ENCODE measurements at places on chromosomes 6 and 20.

DNA sequence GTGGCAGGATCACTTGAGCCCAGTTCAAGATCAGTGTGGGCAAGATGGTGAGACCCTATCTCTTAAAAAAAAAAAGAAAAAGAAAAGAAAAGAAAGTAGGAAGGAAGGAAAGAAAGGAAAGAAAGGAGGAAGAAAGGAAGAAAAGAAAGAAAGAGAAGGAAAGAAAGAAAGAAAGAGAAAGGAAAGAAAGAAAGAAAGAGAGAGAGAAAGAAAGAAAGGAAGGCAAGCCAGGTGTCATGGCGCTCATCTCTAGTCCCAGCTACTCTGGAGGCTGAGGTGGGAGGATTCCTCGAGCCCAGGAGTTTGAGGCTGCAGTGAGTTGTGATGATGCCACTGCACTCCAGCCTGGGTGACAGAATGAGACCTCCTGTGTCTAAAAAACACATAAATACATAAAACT, 11.5 kb upstream of the SRC start:
- no peak for DNase-seq

GRCh38 chr6:3798055-3798919, 46.8 kb upstream of the PXDC1 start:
- no peak for DNase-seq

DNA sequence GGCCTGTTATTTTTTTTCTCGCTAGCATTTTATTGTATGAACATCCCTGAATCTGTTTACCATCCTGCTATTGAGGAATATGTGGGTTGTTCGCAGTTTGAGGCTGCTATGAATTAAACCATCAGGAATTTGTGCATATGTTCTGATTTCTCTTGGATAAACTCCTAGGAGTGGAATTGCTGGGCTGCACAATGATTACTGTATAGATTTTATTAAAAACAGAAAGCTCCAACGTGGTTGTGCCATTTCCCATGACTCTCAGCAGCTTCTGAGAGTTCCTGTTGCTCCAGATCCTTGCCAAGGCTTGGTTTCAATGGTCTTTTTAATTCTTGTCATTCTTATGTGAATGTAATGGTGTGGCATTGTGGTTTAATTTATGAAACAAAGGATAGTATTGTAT, 75.1 kb downstream of the EDN3 start:
- DNase-seq = no peak

GRCh38 chr6:11017090-11017489, 27.0 kb downstream of the ELOVL2 start:
- DNase-seq = no peak

- no peak for DNase-seq
These were observed 143.8 kb downstream of the ERMARD start for GRCh38 chr6:169895000-169895759.

DNA sequence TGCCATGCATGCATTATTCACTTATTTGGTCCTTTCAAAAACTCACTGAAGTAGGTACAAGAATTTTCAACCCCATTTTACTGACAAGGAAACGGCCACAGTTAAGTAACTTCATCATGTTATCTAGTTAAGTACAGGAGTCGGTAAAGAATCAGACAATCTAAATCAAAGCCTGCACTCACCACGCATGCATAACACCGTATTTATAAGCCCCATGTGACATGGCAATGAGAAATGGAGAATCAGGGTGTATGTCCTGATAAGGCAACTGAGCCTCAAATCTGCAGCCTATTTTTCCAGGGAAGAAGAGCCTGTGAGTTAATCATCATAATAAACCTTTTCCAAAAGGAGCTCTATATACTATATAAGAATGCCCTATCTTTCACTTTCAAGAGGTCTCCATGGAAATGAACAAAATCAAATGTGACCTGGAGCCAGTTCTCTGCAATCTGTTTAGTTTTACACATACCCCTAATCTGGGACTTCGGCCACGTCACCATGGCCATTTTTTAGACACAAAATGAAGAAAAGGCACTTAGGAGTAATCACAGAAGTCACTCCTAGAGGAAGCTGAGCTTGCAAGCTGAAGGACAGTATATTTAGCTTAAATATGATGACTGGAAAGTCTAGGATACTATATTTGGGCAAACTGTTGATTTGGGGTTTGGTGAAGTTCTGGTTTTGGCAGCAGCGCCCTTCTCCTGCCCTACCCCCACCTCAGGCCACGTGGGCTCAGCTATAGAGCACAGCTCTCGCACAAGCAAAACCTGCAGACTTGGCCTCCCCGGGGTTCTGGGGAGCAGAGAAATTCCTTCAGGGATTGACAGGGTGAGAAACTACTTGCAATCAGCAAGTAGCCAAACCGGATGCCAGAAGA, 19.2 kb downstream of the TRAM2 start:
- DNase-seq = no peak

DNA sequence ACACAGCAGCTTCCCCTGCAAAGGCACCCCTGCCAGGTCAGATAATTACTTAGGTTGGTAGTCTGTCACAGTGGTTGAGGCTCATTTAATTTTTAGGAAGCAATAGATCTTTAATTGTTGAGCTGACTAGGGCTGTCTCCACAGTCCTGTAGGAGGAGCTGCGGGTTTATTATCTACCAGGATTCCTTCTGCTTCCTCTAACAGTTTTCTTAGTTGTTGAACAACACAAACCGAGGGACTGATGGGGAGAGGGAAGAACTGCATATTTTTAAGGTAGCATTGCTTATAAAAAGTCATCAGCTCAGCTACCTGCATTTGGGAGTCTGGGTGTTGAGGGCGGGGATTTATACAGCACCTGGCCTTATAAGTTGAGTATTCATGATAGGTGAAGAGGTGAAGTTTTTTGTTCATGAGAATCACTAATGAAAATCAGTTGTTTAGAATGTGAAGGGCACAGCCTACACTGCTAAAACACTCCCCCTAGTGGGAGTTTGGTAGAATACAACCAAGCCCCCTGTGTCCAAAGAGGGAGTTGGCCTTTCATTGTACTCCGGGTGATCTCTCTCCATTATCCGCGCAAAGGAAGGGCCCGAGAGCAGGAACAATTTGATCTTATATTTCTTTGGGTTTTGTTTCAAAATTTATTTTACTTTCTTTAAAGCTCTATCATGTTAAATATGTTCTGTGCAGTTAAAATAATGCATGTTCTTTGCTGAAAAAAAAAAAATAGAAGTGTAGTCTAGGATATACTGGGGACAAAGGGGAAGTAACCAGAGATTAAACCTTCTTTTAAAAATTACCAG, 69.6 kb downstream of the SSR1 start:
- DNase-seq = peak; percentile 68

DNA sequence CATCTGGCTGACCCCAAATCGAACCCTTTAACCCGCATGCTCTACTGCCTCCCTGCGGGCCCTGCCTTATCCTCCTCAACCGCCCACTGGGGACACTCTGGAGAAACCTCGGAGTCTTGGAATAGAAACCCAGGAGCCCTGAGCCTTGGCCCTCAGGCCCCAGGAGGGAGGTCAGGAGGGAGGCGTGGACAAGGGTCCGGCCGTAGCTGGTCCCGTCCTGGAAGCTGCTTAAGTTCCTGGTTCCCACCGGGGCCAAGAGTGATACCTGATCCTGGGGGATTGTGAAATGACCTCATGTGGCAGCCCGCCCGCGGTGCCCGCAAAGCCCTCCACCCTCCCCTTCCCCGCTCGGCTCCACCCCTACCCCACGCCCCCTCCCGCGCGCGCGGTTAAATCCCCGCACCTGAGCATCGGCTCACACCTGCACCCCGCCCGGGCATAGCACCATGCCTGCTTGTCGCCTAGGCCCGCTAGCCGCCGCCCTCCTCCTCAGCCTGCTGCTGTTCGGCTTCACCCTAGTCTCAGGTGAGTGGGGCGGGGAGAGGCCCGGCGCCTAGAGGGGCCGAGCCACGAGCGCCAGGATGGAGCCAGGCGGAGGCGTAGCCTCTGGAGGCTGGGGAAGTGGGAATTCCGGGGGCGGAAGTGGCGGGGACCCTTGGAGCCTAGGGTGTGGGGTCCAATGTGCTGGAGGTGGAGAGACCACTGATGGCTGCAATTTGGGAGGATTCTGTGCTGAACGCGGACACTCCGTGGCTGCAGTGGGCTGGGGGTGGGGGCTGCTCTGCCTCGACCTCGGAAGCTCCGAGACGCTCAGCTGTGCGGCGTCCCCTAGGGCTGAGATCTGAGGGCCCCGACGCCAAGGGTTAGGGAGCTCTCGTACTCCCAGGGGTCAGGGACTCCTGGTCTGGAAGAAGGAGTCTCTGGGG, at the start of gene WFDC2:
Gene WFDC2 (plus strand): TSS at position 418 of the 926 bp plus-strand sequence. CDS start 29 bp downstream, at position 447.
- no peak for DNase-seq

GRCh38 chr6:97440590-97441176, 157.7 kb upstream of the MMS22L start:
- DNase-seq = peak; percentile 86

- no peak for DNase-seq
These were observed 176.7 kb upstream of the HSF2 start for GRCh38 chr6:122222761-122223160.

DNA sequence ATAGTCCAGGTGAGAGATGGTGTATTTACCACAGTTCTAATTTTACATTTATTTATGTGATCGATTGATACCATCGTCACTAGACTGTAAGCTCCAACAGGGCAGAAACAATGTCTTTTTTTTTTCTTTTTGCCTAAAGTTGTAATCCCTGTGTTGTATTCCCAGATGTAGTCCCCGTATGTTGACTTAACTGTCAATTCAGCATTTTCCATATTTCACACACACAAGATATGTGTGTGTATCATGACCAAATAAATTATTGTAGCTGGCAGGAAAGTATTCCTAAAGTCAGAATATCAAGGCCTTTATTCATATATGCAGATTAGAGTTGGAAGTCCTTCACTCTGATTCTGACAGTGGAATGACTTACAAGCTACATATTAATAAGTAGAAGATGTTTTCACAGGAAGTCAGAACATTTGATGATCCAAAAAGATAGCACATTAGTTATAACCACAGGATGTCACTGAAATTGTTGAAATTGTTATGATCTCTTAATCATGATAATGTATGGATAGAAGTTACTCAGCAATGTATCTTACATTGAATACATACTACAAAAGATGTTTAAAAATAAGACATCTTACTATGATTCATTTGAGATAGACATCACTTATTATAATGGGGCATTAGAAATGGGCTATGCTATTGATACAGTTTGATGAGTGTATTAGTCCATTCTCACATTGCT, 10.6 kb downstream of the RNF182 start:
- no peak for DNase-seq

DNA sequence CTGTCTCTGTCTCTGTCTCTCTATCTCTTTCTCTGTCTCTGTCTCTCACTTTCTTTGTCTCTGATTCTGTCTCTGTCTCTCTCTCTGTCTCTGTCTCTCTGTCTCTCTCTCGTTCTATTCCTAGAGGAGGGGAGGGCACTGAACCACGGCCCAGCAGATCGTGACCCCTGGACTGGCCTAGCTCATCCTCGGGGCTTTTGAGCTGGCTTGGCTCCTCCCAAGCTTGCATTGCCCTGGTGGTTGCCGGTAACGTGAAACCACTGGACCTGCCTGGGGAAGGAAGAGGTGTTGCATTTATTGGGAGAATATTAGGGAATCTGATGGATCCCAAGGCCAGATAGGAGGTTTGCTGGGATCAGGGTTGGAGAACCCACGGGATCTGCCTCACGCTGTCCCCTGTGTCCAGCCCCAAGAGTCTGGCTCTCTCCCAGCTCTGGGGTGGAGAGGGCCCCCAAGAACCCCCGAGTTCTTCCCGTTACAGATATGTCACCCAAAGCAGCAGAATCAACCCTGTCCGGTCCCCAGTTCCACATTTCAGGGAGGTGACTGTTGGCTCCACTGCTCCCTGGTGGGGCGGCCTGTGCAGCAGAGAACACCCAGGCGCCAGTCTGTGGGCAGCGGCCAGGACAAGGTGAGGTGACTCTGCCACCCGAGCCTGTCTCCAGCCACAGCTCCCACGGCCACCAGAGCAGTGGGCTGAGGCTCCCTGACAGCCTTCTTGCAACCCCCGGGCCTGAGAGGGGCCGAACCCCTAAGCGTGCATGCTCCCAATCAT, 228.3 kb downstream of the TTLL2 start:
- DNase-seq = no peak

GRCh38 chr6:159953091-159953601, 15.7 kb upstream of the IGF2R start:
- DNase-seq = no peak

DNA sequence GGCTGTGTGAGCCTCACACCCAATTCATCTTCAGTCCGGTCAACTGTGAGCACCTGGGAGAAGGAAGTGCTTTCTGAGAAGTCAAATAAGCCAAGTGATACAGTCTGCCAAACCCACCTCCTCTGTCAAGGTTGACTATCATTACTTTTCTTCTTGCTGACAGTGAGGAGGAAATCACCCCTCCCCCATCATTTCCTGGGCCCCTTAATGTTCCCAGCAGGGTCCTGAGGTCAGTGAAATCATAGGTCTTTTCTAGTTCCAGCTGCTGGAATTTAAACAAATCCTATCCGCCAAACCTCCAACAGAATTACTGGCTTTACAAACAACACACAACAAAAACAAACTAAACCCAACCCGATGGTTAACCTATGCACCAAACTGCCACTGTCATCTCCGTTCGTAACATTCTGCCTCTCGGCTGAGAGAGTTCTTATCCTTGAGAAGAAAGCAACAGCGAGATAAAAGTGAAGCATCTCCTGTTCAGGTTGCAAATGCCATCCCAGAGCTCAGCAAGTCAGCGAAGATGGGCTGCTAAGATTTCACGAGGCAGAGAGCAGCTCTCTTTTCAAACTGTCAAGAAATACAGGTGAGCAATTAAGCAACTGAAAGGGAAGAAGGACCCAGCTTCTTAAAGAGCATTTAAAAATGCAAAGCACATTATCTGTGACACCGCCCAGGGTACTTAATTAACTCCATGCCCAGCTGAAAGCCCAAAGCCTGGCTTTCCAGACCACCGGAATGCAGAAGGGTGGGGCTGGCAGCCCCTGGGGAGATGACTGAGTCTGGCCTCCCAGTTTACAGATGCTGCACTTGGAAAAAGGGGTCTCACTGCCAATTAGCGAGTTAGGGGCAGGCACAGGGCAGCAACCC, 24.7 kb downstream of the GFOD1 start:
- no peak for DNase-seq

DNA sequence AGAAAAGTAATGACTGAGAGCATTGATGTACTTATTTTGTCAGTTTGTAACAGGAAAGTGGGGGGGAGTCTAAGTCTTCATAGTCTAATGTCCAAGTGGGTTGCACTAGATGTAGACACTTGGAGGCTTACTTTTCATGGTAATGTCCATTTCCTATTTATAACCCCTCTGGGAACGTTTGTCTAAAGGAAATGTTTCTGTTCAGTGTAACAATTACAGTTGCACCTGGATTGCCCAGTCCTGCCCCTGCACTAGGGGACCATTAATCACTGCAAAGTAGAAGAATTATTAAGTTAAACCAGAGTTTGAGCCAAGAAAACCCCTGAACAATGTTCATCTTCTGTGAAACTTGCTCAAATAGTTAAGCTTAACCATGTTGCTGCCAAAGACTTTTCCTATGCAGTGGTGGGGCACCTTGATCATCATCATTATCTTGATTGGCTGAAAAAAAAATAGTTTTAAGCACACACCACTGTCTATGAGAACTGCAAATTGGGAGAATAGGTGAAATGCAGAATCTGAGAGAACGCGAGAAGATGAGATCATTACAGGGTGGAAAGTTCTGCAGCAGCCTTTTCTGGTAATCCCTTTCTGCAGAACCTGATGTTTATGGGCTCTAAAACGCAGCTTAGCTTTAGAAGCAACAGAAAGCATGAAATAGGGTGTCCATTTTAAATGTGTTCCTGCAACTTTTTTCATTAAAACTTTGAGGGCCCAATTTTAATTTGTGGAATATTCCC, 106.0 kb downstream of the ZNF217 start:
- DNase-seq = no peak

GRCh38 chr6:77630014-77630413, 22.8 kb upstream of the MEI4 start:
- DNase-seq = no peak

Measured in midbrain (tissue), 1 donor.